Fibroblast of skin of abdomen (primary cell): ENCODE measurements at places on chromosomes 4 and X.

DNA sequence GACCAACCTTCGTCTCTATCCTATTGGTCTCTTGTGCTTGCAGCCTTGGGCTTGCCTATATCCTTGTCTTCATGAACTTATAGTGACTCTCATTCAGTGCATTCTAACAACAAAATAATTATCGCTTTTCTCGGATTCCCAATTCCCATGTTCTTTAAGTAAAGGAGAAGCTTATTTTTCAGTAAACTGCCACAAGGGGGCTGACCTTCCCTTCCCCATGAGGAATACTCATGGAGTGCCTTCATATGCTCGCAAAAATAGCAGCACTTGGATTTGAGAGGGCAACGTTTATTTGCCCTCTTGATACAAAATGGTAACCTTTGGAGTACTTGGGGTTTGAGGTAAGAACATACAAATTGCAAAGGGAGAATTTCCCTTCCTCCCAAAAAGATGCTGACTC is 183.2 kb upstream of the TENT5D start:
- no peak for DNase-seq

DNA sequence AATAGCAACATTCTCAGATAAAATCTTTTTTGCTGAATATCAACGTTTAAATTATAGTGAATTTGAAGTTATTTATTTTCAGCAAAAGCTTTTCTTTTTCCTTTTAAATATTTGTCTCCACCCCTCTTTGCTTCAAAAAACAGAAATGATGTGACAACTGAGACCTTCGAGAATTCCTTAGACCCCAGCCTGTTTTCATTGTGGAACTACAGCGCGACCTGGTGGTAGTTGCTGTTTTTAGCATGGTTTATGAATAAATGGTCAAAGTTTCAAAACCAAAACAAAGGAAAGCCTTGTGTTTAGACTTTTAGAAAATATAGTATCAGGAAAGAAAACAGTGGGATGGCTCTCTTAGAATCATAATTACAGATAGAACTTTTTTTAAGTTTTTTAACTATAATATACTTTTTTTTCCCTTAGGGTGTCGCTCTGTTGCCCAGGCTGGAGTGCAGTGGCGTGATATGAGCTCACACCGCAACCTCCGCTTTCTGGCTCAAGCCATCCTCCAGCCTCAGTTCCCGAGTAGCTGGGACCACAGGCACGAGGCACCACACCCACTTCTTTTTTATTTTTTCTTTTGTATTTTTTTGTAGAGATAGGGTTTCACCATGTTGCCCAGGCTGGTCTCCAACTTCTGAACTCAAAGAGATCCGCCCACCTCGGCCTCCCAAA is 26.8 kb upstream of the TMEM184C start:
- DNase-seq: peak; percentile 68

GRCh38 chr4:113101669-113102068 is 52.2 kb downstream of the ANK2 start:
- DNase-seq: peak; percentile 63

DNA sequence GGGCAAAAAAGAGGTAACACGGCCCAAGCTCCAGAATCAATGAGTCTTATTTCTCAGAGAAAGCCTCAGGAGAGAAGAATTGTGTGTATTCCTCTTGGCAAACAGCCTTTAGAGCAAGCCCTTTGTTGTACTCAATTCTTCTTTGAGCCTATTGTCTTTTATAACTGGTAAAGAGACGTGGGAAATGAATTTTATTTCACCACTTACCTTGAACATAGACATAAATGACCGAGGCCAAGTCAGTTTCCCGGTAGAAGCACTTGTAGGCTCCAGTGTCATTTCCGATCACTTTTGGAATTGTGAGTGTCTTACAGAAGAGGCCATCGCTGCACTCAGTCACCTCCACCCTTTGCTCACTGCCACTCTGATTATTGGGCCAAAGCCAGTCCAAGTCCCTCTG is 7.0 kb downstream of the KDR start:
- DNase-seq: no peak

DNA sequence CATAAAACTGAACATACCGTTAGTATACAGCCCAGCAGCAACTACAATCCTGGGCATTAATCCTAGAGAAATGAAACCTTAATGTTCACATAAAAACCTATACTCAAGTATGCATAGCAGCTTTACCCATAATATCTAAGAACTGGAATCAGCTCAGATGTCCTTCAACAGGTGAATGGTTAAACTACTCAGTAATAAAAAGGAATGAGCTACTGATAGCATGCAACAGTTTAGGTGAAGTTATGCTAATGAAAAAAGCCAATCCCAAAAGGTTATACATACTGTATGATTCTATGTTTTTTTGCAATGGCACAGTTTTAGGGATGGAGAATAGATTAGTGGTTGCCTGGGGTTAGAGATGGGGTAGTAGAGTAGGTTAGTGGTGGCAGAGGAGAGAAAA is 9.3 kb downstream of the HTT start:
- DNase-seq: no peak

DNA sequence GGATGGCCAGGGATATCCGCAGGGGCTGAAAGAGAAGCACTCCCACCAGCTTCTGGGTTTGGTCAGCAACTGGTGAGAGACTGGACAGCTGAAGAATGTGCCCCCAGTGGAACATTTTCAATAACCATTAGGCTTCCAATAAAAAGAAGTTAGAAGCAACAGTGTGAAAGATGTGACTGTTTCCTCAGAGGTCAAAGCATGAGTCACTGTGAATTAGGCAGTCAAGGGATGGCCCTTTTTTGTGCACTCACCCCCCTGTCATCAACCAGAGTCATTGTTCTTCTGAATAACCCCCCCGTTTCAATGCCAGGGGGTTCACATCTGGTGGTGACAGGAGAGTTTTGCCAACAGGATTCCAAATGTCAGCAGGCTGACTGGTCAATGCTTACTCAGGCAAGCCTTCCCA is 74.6 kb upstream of the SH3RF1 start:
- peak; percentile 69 for DNase-seq

DNA sequence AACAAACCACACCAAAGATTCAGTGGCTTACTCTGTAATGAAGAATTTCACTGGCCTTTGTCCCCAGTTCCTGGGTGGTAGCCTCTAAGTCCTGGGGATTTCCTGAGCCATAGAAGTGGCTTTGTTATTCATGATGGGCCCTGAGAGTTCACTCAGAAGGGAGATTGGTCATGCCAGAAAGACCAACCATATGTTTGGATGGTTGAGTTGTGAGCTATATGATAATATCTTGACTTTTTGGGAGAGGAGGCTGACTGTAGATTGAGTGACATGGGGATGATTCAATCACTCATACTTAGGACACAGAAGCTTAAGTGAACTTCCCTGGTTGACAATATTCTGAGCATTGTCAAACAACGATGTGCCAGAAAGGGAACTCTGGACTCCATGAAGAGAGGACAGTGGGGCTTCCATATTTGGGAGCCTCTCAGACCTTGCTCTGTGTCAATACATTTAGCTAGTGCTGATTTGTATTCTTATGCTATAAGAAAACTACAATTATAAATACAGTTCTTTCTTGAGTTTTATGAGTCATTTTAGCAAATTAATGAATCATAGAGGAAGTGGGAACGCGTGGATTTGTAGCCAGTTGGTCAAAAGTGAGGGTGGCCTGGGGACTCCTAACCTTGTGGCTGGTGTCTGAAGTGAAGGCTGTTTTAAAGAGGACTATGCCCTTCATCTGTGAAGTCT is 392.0 kb downstream of the GBA3 start:
- peak; percentile 10 for DNase-seq

DNA sequence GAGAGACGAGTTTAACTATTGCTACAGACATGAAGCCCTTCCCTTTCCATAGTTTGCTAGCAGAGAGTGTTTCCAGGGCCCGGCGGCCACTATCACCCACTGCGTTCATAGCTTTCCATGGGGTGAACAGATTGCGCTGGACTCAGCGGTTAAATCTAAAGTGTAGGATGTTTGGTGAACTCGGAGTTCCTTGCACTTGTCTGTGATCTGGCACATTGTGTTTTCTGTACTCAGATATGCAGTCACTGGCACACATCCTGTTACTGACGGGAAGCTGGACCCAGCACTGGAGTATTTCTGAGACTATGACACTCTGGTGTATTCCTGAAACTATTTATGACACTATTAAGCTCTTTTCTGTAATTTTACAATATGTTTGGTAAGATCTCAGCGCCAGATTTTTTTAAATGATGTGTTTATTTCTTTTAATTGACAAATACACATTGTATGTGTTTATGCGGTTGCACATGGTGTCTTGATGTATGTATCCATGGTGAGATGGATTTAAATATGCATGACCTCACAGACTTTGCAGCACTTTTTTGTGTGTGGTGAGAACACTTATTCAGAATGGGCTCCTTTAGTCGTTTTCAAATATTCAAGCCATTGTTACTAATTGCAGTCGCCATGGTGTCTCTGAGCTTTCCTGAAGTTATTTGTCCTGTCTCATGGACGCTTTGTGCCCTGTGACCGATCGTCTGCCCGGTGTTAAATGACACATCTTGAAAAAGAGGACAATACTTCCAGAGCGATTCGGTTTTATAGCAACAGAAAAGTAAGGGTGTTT is 14.1 kb downstream of the CD99 start:
- peak; percentile 18 for DNase-seq
